Lower lobe of right lung (tissue), 2 donors: ENCODE measurements at places on chromosomes 16 and 17. TPM values are rescaled to one million over a fixed set of nuclear protein-coding genes. Genes with fewer than 3 reads are reported as not detected.

DNA sequence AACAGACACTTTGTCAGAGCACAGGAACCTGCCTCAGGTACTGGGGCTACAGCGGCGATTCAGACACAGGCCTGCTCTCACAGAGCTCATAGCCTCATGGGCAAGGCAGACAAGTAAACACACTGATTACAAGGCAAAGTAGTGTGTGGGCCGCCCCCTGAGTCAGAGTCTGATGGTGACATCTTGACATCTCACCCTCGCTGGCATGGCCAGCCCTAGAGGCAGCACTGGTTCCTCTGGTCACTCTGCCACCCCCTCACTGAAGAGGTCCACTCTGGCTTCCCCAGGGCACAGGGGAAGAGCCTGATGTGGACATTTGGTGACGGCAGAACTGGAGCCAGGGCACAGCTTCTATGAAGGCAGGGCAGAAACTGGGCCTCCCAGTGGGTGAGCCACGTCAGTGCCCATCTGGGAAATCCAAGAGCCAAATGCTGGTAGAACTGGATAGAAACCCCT lies 32.9 kb upstream of the TOB1 start:
- H3K36me3 ChIP-seq: no peaks in the 10 kb centered on the region
- H3K27me3 ChIP-seq: no peaks in the 10 kb centered on the region
- no peak overlapping the region for H3K4me3 ChIP-seq
- DNase-seq: no peak

DNA sequence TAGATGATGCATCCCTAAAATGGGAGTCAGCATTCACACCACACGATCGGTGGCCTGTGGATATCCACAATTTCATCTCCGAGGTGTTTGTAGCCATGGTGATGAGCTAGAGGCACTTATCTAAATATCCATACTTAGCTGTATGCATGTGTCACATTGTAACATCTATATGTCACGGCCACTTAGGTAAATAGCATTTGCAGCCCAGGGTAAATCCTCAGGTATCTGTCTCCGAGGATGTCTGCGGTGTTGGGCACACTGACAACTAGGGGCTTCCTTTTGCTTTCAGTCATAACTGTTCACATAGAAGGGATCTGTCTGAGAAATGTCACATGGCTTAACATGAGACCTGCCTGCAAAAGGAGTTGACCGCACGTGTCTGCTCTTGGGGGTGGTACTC lies 455.2 kb upstream of the ZFHX3 start:
- H3K4me3 ChIP-seq: no peak overlapping the region
- no peaks in the 10 kb centered on the region for H3K27me3 ChIP-seq
- H3K4me1 ChIP-seq: no peaks in the 10 kb centered on the region
- no peak for DNase-seq
- no peak overlapping the region for H3K27ac ChIP-seq

- no peak for DNase-seq
- H3K4me1 ChIP-seq: peaks cover 9% of the 10 kb centered on the region
- H3K36me3 ChIP-seq: no peaks in the 10 kb centered on the region
- H3K27ac ChIP-seq: no peak overlapping the region
- H3K27me3 ChIP-seq: peaks cover 34% of the 10 kb centered on the region
Measured at GRCh38 chr16:87044829-87045228, 272.4 kb downstream of the C16orf95 start.

DNA sequence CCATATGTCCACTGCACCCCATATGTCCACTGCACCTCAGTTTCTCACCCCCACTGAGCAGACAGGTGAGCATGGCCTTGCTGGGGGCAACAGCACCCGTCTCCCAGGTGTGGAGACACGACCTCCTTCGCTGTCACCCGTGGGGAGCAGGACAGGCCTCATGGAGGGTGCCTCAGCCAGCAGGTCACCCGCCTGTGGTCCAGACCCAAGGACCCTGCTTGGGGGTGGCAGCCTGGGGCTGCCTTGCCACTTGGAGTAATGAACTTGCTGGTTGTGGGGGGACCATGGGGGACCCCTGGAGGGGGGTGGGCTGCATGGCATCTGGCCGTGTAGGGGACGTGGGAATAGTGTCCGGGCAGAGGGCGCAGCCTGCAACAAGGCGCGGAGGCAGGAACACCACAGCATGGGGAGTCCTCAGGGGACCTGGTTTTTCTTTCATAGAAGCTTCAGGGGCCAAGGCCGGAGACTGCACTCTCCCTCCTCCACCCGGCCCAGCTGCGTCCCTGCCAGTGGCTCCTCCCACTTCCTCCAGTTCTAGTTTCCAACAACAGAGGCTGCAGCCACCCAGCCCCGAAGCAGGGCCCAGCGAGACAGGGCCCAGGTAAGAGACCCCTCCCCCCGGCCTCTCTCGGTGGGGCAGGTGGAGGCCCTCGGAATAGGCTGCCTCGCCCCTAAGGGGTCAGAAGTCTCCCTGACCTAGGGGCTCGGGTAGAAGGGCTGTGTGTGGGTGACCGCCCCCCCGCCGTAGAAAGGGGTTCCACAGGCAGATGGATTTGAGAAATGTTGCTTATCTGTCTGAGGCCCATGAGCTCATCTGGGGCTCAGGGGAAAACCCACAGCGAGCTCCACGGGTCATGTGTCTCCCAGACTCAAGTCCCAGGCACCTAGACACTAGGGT lies at the start of gene NHLRC4:
NHLRC4 (plus strand) TSS at position 531 of the 898 bp plus-strand sequence. CDS start 1,043 bp downstream, outside the sequence.
- H3K27ac ChIP-seq: peak within 1 kb of the TSS; percentile 72
- H3K4me3 ChIP-seq: peak within 1 kb of the TSS; percentile 50

DNA sequence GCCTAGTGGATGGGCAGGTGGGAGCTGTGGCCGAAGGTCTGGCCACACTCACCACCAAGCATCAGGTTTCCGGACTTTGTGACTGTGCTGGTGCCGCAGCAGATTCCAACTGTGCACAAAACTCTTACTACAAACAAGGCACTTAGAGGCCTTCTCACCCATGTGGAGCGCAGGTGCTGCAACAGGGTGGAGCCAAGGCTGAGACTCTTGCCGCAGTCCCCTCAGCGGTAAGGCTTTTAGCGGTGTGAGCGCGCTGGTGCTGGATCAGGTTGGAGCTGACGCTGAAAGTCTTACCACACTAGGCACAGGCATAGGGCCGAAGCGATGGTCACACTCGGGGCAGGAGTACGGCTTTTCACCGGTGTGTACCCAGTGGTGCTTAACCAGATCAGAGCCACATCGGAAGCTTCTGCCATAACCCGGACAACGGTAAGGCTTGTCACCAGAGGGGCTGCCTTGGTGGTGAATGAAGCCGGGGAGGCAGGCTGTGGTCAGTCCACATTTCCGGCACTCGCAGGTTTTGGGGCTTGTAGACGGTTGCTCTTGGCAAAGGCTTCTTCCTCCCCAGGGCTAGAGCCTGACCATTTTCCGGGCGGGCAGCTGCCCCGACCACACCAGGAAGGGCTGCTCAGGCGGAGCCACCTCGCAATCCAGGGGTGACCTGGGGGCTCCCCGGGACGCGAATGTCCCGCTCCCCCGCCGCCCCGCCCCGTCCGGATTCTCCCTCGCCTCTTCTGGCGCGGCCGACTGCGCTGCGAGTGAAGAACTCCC lies 1.0 kb upstream of the ARMC5 start:
- peak; percentile 72 for DNase-seq
- peaks cover 60% of the 10 kb centered on the region for H3K4me1 ChIP-seq
- peaks cover 24% of the 10 kb centered on the region for H3K36me3 ChIP-seq
- H3K27me3 ChIP-seq: no peaks in the 10 kb centered on the region

DNA sequence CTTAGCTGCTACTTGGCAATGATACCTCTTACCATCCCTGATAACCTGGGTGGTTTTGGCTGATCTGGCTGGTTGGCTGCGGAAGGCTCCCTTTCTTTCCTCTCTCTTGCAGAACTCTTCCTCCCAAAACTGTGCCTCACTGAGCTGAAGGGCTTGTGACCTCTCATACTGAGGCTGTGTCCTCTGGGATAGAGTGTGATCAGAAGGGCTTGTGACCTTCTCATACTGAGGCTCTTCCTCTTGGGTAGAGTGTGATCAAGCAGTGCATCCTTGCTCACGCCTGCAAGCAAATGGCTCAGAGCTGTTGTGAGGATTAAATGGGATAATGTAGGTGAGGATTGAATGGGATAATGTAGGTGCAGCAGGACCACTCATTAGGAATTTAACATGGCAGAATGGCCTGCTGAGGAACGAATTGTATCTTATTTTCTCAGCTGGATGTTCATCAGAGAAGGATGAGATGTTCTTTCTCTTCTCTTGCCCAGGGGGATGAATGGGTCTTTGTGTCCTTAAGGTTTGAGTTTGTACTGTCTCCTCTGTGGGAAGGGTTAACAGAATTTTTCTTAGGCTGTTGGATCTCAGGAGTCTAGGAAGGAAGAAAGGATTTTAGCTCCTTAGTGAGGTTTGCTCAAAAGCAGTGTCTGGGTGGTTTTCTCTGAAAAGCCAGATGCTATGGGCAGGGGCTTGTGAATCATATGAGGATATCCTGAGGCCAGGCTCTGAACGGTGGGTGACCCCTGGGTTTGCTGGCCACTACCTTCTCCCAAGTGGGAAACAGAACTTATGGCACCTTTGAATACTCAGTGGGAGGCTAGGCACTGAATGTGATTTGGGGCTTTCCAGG lies 130.0 kb upstream of the HS3ST2 start:
- no peak for DNase-seq
- no peak overlapping the region for H3K27ac ChIP-seq
- peaks cover 10% of the 10 kb centered on the region for H3K4me1 ChIP-seq
- H3K36me3 ChIP-seq: no peaks in the 10 kb centered on the region

- no peak overlapping the region for H3K4me3 ChIP-seq
- peaks cover 14% of the 10 kb centered on the region for H3K4me1 ChIP-seq
- DNase-seq: no peak
- H3K27me3 ChIP-seq: no peaks in the 10 kb centered on the region
- no peak overlapping the region for H3K27ac ChIP-seq
Measured at GRCh38 chr17:40912486-40913210, 24.8 kb downstream of the KRT23 start.

GRCh38 chr17:41184480-41184961 lies at the start of gene KRTAP4-1:
TSS of gene KRTAP4-1 (minus strand) at chr17:41184911. CDS start at chr17:41184854, 57 bp downstream.
- H3K4me3 ChIP-seq: no peak within 1 kb of the TSS
- H3K4me1 ChIP-seq: no peaks in the 10 kb centered on the region
- no peak within 1 kb of the TSS for H3K27ac ChIP-seq
- H3K27me3 ChIP-seq: no peaks in the 10 kb centered on the region
- peak; percentile 37 for DNase-seq

- peak overlapping the region; percentile 100 for H3K27ac ChIP-seq
- no peak for DNase-seq
- H3K4me1 ChIP-seq: peaks cover 25% of the 10 kb centered on the region
- H3K4me3 ChIP-seq: peak overlapping the region; percentile 92
Measured at GRCh38 chr17:78840530-78840779, 159 bp downstream of the USP36 start.

DNA sequence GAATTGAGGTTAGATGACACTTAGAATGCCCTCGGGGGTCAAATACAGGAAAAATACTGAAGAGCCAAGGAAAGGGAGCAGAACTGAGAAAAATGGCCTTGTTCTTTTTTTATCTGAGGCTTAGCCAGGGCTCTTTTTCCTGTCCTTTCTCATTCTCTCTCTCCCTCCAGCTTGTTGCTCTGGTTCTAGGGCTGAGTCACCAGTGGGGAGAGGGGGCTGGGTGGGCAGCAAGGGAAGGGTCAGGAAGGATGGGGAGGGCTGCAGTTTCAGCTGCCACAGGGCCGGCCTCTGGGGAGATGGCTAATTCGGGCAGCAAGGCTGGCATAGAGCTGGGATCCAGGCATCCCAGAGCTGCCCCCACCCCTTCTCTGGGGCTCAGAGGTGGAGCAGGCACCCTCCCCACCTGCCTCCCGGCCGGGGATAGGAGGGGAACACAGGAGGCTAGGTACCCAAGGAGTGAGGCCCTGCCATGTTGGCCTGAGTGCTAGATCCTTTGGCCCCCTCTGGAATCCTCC lies 3.9 kb downstream of the ITGA3 start:
- no peaks in the 10 kb centered on the region for H3K27me3 ChIP-seq
- peak overlapping the region; percentile 96 for H3K27ac ChIP-seq
- H3K36me3 ChIP-seq: no peaks in the 10 kb centered on the region
- DNase-seq: no peak
- H3K4me1 ChIP-seq: peaks cover 84% of the 10 kb centered on the region
- H3K4me3 ChIP-seq: peak overlapping the region; percentile 89

DNA sequence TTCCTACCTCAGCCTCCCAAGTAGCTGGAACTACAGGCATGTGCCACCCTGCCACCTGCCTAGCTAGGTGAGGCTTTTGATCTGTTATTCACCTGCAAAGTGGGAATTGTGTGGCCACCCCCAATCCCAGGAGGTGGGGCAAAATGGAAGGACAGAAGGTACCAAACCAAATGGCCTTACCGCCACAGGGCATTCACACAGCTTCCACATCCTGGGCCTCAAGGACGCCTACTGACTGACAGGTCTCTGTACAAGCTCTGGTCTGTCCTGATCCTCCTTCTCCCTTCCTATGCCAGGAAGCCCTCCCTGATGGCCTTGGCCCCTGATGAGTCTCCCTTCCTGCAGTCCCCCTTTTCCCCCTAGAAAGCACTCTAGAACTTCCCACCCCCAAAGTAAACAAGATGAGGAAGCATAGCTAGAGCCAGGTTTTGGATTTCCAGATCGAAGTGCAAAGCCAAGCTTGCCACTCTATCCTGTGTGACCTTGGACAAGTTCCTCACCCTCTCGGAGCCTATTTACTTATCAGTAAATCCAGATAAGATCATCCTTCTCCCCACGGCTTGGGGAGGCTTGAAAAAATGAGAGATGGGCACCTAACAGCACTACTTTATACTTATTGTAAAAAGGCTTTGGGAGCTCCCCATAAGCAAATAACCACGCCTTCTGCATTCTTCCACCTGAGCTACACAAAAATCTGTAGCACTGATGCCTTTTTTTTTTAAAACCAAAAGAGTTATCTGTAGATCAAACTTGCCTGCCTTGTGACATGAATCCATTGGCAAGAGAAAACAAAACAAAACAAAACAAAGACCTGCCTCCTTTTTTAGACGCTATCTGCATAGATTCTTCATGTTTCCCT lies 4.5 kb downstream of the PLLP start:
- peaks cover 16% of the 10 kb centered on the region for H3K27me3 ChIP-seq
- no peak overlapping the region for H3K4me3 ChIP-seq
- peaks cover 78% of the 10 kb centered on the region for H3K4me1 ChIP-seq
- no peak overlapping the region for H3K27ac ChIP-seq
- H3K36me3 ChIP-seq: no peaks in the 10 kb centered on the region
- no peak for DNase-seq

DNA sequence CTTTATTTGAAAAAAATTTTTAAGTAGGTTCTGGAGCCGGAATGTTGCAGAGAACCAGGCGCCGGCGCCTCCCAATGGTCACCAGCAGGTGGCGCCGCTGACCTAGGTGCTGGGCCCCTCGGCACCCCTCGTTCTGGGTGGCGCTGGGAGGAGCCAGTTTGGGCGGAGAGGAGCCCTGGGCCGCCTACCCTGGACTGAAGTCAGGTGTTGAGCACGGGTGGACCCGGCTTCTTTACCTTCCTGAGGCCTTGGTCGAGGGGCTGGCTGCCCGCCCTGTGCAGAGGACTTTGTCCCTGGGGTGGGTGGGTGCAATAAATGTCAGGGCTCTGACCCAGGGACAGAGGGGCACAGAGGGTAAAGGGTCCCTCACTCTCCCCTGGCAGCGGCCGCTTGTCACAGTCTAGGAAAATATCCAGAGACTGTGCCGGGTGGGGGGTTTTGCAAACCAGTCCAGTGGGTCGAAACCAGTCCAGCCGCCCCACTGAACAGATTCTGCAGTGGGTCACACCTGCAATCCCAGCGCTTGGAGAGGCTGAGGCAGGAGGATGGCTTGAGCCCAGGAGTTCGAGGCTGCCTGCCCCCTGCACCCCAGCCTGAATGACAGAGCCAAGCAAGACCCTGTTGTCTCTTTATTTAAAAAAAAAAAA lies 30.1 kb upstream of the TNFRSF13B start:
- H3K4me1 ChIP-seq: peaks cover 11% of the 10 kb centered on the region
- no peaks in the 10 kb centered on the region for H3K36me3 ChIP-seq
- no peak overlapping the region for H3K27ac ChIP-seq
- no peaks in the 10 kb centered on the region for H3K27me3 ChIP-seq
- no peak overlapping the region for H3K4me3 ChIP-seq

GRCh38 chr16:27430923-27431484 lies 29.0 kb downstream of the IL21R start:
- no peaks in the 10 kb centered on the region for H3K4me1 ChIP-seq
- no peaks in the 10 kb centered on the region for H3K36me3 ChIP-seq
- no peak for DNase-seq
- H3K27ac ChIP-seq: no peak overlapping the region

Gene KRTAP3-1
- not detected for total RNA-seq

Gene BAIAP2
- 119 TPM for total RNA-seq

Gene USP6
- total RNA-seq: 0.30 TPM
